ENCODE measurements at places on chromosomes 4 and X.

GRCh38 chr4:78545275-78546246 is 6.0 kb upstream of the ANXA3 start:
- DNase-seq, result no peak

- DNase-seq, result no peak
These were observed 42.2 kb downstream of the AGA start for GRCh38 chr4:177400030-177400429.

DNA sequence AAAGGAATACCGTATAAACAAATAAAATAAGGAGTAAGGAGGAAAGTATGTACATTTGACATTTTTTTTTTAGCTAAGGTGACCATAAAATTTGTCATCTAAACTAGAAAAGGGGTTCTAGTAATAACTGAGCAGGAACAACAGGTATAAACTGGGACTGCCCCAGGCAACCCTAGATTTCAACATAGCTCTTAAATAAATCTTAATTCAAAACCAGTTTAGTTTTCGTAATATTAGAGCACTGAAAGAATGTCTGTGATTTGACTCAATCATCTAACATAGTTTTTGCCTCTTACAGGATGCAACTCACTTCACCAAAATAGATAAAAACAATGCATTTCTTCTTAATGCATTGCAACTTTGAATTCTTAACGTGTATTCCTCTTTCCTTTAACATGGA is 257.7 kb downstream of the ADAMTS3 start:
- no peak for DNase-seq

- no peak for DNase-seq
These were observed 27.4 kb upstream of the GPR174 start for GRCh38 chrX:79117078-79117477.

DNA sequence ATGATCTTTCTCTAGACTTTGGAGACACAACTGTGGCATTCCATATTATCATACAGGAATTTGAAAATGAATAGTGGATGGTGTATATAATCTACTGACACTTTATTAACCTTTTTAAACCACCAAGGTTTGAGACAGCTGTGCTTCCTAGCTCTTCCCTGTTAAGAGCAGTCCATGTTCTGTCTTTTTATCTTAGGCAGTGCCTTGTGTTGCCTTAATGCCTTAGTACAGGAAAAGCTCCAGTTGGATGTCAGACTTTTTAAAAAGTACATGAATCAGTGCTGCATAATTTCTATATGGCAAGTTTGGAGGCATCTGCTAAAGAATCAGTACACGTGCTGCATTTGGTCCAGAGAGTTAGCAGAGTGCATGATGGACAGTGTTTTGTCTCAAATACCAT is 45.1 kb downstream of the OCRL start:
- no peak for DNase-seq

GRCh38 chrX:150476164-150476699 is 92.2 kb upstream of the MTM1 start:
- no peak for DNase-seq

- DNase-seq, result no peak
These were observed 30.6 kb downstream of the LETM1 start for GRCh38 chr4:1825326-1825725.

- no peak for DNase-seq
These were observed 31.1 kb downstream of the RAP2C start for GRCh38 chrX:132188175-132188574.

DNA sequence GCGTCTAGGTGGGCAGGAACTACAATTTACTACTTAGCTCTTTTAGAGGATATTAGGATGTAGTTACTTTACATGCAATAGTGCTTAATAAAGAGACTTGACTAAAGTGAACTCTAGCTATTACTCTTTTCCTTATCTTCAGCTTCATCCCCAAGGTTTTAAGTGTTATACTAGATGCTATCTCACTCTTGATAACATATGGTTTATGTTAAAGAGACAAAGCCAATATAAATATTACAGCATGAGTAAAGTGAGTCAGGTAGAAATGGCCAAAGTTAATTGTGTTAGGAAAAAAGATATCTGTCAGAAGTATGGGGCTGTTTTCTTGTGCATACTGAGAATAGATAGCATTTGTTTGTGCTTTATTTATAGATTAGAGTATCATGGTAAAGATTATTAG is 80.5 kb downstream of the STAG2 start:
- no peak for DNase-seq

GRCh38 chr4:84562156-84562555 is 20.8 kb upstream of the CDS1 start:
- no peak for DNase-seq

GRCh38 chr4:42906891-42907759 is 14.6 kb downstream of the GRXCR1 start:
- DNase-seq, result no peak

DNA sequence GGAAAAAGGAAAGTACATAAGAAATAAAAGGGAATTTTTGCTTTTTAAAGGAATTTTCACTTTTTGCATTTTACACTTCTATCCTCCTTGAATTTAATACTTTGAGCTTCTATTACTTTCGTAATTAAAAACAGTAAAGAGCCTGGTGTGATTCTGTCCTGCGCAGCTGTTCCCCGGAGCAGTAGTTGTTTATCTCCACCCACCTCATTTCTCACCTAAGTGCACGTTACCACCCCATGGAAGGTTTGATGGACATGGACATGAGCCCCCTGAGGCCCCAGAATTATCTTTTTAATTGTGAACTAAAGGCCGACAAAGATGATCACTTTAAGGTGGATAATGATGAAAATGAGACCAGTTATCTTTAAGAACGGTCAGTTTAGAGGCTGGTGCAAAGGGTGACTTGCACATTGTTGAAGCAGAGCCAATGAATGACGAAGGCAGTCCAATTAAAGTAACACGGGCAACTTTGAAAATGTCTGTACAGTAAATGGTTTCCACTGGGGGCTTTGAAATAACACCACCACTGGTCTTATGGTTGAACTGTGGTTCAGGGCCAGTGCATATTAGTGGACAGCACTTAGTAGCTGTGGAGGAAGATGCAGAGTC is 52.1 kb upstream of the TEX13D start:
- DNase-seq, result no peak

DNA sequence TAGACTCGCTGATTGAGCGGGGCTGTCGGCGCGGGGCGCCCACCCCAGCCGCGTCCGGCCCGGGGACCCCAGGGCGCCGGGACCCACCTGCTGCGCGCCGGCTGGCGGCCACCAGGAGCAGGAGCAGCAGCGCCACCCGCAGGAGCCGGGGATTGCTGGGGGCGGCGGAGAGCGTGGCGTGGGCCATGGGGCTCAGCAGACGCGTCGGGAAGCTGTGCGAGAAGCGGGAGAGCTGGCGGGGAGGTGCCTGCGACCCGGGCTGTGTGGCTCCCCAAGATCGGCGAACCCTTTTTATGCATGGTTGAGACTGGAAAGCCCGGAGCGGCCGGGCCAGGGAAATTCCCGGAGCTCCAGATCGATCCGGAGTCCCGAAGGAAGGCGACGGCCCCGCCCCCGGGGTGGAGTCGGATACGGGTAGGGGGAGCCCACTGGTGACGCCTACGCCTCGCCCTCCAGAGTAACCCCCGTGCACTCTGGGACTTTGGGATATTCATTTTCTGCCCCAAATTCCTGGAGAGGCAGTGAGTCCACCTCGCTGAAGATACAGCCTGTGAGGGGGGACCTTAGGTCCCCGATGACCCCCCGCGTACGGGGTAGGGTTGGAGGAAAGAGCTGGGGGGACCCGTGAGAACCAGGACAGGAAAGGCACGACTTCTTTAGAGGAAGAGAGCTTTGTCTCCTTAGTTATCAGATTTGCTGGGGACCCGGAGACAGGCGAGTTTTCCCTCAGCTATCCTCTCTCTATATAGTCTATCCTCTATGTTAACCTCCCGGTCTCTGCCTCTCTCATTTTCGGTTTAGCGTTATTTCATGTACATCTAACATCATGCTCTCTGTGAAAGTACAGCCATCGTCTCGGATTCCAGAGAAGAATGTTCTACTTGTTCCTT is at the start of gene CXCL3:
Gene CXCL3 (minus strand): TSS at position 265 of the 890 bp plus-strand sequence. CDS start 78 bp downstream, at position 187.
- no peak for DNase-seq

DNA sequence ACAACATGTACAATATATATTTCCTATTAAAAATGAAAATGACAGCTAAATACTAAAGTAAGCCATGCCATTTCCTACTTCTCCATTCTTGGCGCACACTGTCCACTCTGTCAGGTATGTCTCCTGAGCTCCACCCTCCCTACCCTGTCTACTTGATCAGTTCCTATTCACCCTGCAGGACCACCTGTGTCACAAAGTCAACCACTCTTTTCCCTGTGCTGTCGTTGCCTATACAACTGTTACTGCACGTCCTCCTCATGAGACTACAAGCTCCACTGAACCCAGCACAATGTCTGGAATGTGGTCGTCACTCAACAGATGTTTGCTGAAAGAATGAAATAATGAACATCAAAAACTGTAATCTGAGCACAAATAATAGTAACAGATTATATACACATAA is 54.9 kb downstream of the SLC9A7 start:
- no peak for DNase-seq

GRCh38 chrX:65608026-65608425 is 59.4 kb upstream of the MSN start:
- no peak for DNase-seq

DNA sequence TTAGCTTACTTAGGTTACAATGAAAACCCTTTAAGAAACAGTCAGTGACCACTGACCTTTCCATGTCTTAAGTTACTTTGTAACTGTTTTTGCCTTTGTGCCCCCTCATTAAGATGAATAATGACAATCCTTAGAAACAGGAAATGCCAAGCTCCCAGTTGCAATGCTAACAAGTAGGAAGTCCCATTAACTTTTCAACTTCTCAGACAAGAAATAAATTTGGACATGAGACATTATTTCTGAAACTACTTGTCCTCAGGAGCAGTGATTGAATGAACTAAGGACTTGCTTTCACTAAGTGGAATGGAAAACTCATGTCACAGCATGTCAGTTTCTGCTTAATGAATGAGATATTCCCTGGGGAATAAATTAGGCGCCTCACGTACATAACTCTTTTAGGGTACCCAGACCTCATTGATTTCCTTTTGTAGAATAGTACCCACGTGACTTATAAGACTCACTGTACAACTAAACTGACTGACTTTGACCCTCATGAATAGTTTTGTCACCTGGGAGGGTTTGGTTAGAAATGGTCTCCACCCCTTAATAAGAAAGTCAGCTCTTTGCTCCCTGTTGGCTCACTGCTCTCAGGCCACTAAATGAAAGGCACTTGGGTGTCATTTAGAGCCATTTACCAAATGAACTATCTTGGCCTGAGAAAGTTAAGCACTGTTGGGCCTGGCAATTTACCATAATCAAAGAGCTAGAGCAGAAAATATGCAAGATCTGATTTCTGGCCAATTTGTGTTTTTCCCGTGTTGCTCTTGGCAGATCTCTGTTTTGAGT is 383.9 kb downstream of the RPA4 start:
- DNase-seq, result no peak

DNA sequence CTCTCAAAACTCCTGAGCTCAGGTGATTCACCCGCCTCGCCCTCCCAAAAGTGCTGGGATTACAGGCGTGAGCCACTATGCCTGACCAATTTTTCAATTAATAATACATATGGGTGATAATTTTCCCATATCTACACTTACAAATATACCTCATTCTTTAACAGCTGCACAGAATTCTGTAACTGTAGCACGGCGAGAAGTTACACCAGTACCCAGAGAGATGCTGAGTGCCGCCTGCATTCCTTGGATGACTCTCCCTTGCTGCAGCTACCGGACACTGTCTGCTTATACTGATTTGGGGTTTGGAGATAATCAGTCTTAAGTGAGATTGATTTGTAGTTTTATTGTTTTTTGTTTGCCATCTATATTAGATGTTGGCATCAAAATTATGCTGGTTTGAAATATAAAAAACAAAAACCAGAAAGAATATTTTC is 5.8 kb downstream of the TIFA start:
- DNase-seq, result no peak

- no peak for DNase-seq
These were observed 45.3 kb upstream of the EDA2R start for GRCh38 chrX:66684196-66684595.

DNA sequence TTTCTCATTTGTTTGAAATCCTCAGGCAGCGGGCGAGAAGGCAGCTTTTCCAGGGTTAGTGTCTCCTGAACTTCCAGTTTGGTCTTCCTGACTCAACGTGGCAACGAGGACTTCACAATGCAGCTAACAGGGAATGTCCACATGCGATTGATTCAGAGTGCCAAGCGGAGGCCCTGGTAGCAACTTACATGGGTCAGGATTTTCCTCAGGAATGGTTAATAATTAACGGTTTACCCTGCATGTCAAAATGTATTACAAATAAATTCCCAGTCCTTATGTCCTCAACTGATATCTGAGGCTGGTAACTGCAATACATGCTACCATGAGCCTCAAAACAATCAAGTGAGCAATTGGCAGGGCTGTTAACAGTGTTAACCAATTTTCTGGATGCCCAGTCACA is 67.2 kb downstream of the MAP3K15 start:
- DNase-seq, result no peak

- DNase-seq, result no peak
These were observed 128.0 kb downstream of the AFAP1 start for GRCh38 chr4:7811536-7812191.

- no peak for DNase-seq
These were observed 79.9 kb upstream of the ATOH1 start for GRCh38 chr4:93748373-93749291.

GRCh38 chr4:150032541-150032940 is 45.7 kb upstream of the DCLK2 start:
- no peak for DNase-seq

DNA sequence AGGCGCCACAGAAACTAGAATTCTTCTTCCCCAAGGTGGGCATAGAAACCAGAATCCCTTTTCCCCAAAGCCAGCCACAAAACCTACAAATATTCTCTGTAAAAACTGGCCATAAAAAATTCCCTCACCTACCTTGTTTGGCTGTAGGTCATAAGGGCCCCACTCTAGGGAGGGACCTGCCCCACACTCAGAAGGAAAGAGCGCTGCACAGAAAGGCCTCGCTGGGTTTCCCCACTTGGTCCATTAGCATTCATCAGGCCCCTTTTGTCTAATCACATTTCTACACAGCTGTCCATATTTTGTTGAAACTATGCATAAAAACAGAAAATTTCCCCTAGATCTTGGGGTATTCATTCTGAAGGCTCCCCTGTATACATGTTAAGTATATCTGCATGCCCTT is 54.1 kb downstream of the PHKA2 start:
- DNase-seq, result no peak

- DNase-seq, result no peak
These were observed 1506.3 kb downstream of the ADGRL3 start for GRCh38 chr4:62706423-62706822.

DNA sequence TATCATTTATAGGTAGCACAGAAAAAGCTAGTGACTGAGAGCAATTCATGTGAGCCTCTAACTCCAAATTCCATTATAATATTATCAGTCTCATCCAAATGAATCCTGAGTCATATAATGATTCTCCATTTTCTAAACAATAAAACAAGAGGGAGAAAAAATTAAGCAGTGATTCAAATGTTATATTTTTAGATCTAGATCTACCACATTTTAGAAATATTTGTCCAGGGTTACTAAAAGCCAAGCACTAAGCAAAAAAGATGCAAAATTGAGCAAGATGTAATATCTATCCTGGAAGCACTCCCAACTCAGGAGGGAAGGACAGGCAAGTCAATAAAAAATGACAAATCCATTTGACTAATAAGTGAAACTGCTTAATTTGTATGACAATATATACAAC is 172.8 kb downstream of the FBXW7 start:
- DNase-seq, result no peak

- peak; percentile 6 for DNase-seq
These were observed 68.3 kb downstream of the FMR1NB start for GRCh38 chrX:148049441-148049840.

GRCh38 chr4:42543126-42543525 is 113.8 kb downstream of the ATP8A1 start:
- no peak for DNase-seq

GRCh38 chr4:92101737-92102172 is 202.0 kb upstream of the GRID2 start:
- no peak for DNase-seq
